Stimulated activated CD4-positive, alpha-beta T cell treated with anti-CD3 and anti-CD28 coated beads, Interleukin-12 subunit alpha, Interleukin-12 subunit beta, amount 100 ng/mL, for 4 hours (primary cell): ENCODE measurements at places on chromosomes 11 and 22.

- no peak for DNase-seq
Observed at GRCh38 chr22:24061124-24061684, 50.1 kb downstream of the CABIN1 start.

DNA sequence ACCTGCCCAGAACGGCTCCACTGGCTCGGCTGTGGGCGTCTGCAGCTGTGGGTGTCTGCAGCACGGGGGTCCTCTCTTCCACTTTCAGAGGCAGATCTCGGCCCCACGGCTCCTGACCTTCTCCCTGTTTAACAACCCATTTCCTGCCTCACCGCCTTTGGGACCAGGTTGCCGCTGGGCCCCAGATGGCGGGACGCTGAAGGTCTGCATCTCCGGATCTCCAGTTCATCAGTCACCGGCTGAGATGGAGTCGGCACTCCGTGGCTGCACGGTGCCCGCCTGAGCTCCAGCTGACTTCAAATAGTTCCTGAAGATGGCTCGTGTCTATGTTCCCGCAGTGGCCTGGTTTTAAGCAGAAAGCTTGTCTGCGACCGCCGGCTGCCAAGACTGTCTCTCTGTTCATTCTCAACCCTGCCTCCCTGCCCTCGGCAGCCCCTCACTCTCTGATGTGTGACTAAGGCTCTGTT, 475.9 kb downstream of the BRD1 start:
- DNase-seq = no peak

DNA sequence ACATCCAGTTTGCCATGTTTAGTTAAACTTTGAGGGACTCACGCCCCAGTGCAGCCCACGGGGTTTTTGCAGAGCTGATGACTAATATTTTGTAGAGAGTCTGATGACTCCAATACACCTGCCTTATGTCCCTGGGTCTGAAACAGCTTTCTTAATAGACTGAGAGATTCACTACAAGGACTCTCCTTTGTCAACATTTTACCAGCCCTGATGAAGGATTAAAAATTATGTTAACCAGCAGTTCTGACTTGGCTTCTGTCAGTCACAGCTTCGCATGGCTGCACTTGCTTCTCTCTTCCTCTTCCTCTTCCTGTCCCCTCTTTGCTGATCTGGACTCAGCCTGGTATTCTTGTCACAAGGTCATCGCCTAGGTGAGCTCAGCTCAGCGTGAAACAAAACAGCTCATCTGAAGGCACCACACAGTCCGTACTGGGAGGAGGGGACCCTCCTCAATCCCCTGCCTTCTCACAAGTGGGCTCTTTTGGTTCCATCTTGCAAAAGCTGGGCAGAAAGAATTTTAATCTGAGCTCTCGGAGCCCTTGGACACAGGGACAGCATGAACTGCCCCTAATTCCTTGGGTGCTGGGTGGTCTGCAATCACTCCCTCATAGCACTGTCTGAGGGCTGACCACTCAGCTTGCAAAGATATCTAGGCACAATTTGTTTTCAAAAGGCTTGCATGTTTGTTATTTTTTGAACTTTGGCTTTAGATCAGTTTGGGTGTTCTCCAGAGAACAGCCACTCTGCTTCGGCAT, 38.1 kb upstream of the POU2AF1 start:
- peak; percentile 25 for DNase-seq

- DNase-seq = no peak
Observed at GRCh38 chr22:29456211-29456671, 17.9 kb downstream of the RFPL1 start.

GRCh38 chr11:115421992-115422689, 82.1 kb downstream of the CADM1 start:
- DNase-seq = no peak

GRCh38 chr11:94586978-94587377, 19.8 kb downstream of the PIWIL4 start:
- no peak for DNase-seq

- peak; percentile 24 for DNase-seq
Observed at GRCh38 chr11:57426439-57426928, 437 bp downstream of the SLC43A3 start.

GRCh38 chr22:41229730-41230400, 10.9 kb downstream of the CHADL start:
- DNase-seq = no peak

- DNase-seq = no peak
Observed at GRCh38 chr11:112302226-112302868, 41.7 kb upstream of the PLET1 start.

GRCh38 chr11:113334183-113334582, 19.8 kb downstream of the TTC12 start:
- DNase-seq = no peak

DNA sequence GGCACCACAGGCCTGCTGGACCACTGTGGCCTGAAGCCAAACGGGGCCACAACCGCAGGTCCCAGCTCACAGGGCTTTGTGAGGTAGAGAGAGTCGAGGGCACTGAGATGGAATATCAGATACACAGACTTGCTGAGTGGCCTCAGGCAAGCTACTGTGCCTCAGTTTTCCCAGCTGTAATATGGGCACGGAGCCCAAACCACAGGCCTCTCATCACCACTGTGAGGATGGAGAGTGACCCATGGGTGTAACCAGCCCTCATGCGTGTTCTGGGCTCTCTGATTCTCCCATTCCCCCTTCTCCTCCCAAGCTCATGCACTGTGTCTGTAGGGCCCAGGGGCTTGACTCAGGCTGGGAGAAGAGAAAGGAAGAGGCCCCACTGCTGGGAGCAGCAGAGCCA, 4.2 kb downstream of the UNC93B1 start:
- no peak for DNase-seq

GRCh38 chr11:33887886-33888285, 4.0 kb downstream of the LMO2 start:
- DNase-seq = no peak

- DNase-seq = peak; percentile 86
Observed at GRCh38 chr22:41022470-41023298, 69.7 kb upstream of the EP300 start.

DNA sequence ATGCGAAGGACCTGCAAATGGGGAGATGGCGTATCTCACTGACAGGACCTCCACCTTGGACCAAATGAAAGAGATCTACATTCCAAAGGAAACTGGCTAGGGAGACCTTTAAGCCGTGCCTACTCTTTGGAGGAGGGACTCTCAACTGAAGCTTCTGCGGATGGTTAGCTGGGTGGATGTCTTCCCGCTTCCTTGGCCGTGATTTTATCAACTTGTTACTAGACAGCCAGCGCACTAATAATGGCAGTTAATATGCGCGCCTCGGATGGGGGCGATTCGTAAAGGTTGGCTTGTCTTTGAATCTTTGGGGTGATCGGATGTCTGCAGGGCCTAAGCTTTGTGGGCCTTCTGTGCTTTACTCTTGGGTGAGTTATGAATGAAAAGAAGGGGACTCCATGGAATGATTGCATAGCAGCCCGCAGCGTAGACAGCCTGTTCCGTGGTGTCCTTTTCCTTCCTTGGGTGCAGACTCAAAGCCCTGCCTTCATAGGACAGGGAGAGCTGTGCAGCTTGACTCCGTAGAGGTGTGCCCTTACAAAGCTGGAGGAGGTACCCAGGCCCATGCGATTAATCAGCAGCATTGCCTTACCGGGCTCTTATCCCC, 1.5 kb downstream of the ZNRF3 start:
- DNase-seq = no peak

DNA sequence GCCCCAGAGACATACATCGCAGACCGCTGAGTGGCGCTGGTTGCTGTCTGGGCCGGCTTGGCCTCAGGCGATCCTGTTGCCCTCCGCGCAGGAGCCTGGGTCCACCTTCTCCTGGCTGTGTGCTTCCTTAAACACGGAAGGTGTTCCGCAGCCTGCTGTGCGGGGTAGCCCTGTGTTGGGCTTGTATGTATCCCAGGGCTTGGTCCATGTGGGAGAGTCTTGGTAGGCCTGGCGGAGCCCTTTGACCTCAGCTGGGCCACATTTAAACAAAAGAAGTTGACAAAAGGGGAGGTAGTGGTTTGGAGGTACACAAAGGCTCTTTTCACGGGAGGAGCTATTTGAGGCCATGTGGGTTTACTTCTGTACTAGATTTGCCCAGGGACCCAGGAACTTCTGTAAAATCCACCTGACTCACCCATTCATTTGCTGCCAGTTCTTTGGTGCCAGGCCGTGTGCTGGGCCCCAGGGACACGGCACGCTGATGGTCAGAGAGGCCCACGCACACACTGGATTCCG, 11.0 kb upstream of the GRAMD4 start:
- DNase-seq = no peak

DNA sequence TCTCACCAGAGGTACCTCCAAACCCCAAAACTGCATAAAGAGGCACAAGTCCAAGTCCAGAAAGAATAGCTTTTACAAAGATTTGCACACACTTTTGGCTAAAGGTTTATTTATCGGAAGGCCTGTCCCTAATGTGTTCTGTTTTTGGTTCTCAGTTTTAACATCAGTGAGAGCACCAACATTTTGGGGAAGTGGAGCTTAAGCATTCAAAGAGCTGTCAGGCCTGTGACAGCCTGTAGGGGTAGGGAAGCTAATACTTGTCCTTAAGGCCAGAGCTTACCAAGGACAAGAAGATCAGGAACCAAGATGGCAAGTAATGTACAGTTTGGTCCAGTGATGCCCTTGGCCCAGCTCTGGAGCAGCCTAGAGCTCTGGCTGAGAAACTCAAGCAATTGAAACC, 38.9 kb upstream of the SCUBE2 start:
- DNase-seq = no peak

- DNase-seq = no peak
Observed at GRCh38 chr11:88105526-88105925, 69.7 kb downstream of the RAB38 start.

GRCh38 chr11:104105155-104105554, 58.8 kb downstream of the PDGFD start:
- DNase-seq = no peak

GRCh38 chr11:66020618-66021357, 5.5 kb downstream of the CATSPER1 start:
- no peak for DNase-seq

- DNase-seq = no peak
Observed at GRCh38 chr11:8503910-8504364, 90.1 kb downstream of the STK33 start.

- no peak for DNase-seq
Observed at GRCh38 chr11:10298342-10298741, 4.3 kb upstream of the SBF2 start.

- DNase-seq = no peak
Observed at GRCh38 chr11:22539821-22540256, 85.8 kb downstream of the FANCF start.

GRCh38 chr11:34613552-34614056, 7.3 kb upstream of the EHF start:
- DNase-seq = no peak

DNA sequence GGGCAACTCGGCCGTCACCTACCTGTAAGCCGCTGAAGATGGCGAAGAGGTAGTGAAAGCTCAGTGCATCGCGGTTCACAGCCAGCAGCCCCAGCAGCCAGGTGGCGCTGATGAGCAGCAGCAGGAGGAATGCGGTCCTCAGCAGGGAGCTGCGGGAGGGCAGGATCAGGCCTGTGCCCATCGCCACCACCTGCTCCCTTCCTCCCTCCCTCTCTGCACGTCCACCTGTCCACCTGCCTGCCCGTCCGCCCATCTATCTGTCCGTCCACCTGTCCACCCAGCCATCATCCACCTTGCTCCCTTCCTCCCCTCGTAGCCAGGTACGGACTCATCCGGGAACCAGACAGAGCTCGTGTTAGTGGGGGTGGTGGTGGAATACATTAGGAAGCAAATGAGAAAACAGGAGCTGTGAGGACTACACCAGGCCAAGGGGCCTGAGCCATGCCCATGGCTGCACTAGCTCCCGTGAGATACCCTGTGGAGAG, 32.2 kb downstream of the TRMU start:
- peak; percentile 71 for DNase-seq

DNA sequence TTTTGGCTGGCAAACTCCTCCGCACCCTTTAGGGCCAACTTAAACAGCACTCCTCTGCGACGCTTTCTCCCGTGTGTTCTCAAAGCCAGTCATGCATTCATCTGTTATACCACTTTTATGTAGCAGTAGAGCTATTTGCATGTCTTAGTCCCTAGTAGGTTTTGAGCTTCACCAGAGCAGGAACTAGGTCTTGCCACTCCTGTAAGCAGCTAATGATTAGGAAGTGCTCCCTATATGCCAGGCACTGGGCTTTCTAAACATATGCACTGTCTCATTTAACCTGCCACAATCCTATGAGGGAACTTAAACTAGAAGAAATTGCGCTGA, 180.8 kb downstream of the DBX1 start:
- DNase-seq = no peak
